ENCODE measurements at places on chromosomes 7 and 10.

GRCh38 chr10:86708068-86708782 is 39.9 kb downstream of the LDB3 start:
- DNase-seq = no peak

GRCh38 chr7:115110523-115110922 is 188.6 kb downstream of the MDFIC start:
- DNase-seq = no peak

DNA sequence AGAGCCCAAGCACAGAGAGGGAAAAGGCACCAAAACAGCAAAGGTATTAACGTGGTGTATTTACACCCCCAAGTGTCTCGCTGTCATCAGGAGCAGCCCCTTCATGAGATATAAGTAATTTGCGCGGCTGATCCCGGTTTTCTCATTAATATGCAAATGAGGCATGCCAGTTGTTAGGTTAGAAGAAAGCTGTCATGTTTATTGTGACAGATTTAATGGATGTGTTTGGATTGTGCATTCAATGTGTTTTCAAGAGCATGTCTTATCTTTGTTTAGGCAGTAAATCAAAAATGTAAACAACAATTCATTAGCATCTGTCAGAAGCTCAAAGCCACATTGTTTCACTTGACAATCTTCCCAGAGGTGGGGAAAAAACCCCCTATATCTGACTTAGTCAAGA is 56.5 kb upstream of the CTBP2 start:
- no peak for DNase-seq

- no peak for DNase-seq
These were observed 447.3 kb upstream of the GHITM start for GRCh38 chr10:83691791-83692596.

DNA sequence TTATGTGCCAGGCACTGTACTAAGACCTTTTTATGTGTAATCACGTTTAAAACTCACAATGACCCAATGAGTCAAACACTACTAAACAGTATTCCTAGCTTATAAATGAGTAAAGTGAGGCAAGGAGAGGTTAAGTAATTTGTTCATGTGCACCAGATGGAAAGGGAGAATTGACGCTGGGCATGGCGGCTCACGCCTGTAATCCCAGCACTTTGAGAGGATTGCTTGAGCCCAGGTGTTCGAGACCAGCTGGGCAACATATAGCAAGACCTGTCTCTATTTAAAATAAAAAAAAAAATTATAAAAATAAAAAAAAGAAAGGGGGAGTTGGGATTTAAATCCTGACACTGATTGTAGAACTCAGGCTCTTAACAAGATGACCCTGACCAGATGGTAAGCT is 46.7 kb upstream of the DLG5 start:
- no peak for DNase-seq

- no peak for DNase-seq
These were observed 48.5 kb downstream of the ZNF467 start for GRCh38 chr7:149724661-149725425.

DNA sequence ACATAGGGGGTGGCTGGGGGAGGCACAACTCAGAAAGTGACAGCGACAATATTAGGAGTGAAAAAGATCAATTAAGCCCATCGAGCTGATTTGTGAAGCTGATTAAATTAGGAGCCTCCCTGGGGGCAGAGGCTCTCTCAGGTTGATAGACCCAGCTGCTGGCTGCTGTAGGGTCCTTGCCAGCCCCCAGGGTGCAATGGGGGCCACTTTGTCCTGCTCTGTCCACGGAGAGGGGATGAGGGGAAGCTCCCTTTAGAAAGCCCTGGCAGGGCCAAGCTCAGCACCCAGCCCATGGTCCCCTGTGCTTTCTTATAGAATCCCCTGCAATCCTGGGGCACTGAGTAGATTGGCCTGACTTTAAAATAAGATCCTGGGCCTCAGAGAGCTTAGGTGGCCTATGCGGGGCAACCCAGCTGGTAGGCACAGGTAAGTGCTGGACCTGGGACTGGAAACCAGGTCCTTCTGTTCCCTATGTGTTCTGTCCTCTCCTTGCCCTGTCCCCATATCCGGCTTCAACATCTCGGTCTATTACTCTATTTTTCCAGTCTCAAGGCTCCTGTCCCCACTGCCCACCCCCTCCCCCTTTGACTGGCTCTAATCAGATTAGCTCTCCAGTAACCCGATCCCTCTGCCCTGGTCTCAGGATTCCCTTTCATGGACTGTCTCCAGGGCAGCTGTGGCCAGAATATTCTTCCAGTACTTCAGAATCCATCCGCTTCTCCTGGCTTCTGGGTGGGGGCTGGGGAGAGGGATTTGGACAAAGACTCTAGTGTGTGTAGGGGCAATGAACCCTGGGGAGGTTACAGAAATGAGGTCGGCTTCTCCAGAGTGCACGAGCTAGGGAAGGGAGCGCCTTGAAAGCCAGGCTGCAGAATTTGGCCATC is 259.6 kb downstream of the RPS24 start:
- DNase-seq = no peak

DNA sequence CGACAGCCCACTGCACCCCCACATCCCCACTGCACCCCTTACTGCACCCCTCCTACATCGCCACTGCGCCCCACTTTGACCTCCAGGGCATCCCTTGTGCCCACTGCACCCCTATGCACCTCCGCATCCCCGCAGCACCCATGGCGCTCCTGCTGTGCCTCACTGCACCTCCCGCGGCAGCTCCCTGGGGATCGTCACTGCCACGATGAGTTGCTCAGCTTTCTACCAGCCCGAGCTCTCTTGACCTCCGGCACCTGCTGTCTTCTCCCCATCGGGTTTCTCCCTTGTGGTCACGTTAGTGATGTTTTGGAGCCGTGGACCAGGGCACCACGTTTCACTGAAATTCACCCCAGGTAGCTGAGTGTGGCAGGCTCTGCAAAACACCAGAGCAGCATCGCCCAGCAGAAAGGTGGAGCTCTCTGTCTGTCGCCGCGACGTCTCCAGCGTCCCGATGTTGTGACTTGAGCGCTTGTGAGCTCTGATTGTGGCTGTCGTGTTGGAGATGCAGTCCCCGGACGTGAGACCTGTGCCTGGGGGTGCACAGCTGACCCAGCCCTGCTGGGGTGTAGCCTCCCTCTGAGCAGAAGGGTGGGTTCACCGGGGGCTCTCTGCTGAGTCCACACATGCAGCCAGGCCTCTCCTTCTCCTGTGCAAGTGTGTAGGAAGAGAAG is 147.7 kb downstream of the DNAJB6 start:
- no peak for DNase-seq

GRCh38 chr7:63054191-63054661 is 944.4 kb upstream of the ZNF722 start:
- DNase-seq = no peak

- no peak for DNase-seq
These were observed 40.2 kb downstream of the ARHGAP12 start for GRCh38 chr10:31888442-31888841.

DNA sequence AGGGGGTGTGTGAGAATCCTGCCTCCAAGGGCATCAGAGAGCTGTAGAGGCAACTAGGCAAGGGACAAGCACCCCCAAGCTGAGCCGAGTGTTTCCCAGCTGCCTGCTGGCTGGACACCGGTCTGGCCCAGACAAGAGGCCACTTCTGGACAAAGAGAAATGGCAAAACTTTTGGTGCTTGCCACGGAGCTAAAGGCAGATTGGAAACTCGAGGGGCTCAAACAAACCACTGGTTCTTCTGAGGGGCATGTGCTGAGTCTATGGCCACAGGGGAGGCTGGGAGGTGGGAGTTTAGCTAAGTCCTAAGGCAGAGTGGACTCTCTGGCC is 66.5 kb upstream of the INPP5A start:
- DNase-seq = no peak

DNA sequence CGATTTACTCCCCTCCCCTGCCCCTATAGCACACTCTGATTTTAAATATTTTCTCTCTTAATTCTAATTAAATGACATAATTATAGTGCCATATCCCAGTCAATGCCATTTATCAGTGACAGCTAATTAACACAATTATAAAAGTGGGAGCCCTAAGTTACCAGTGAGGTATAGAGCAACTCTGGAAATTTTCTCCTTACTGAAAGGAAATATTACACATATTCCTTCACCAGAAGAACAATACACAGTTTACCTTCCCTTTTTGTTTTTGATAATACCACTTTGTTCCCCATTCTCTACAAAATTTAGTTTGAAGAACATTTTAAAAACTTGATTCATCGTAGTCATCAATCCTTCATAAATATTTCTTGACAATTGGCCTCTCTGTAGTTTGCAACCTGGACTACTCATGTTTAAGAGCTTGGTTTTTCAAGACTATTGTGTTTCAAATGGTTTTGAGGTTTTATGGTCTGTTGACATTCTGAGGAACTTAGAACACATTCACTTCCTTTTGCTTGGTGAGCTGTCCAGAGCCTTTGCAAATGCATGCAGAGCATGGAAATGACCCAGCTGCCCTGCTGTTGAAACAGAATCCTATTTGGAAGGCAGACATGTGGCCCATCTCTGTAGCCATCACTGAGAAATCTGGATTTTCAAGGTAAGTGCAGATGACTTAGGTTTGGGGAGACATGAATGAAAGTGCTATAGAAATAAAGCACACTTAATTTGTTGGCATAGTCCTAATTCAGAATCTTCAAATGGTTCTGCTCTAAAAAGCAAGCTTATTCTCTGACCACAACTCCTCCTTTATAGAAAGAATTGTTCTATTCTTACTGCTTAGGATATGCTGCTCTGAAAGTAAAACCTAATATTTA is at the start of gene GPR141:
TSS of gene GPR141 (plus strand) at position 521 of the 875 bp plus-strand sequence. CDS start 56,628 bp downstream, outside the sequence.
- DNase-seq = no peak

- no peak for DNase-seq
These were observed 578.7 kb upstream of the NRP1 start for GRCh38 chr10:33913194-33913593.

DNA sequence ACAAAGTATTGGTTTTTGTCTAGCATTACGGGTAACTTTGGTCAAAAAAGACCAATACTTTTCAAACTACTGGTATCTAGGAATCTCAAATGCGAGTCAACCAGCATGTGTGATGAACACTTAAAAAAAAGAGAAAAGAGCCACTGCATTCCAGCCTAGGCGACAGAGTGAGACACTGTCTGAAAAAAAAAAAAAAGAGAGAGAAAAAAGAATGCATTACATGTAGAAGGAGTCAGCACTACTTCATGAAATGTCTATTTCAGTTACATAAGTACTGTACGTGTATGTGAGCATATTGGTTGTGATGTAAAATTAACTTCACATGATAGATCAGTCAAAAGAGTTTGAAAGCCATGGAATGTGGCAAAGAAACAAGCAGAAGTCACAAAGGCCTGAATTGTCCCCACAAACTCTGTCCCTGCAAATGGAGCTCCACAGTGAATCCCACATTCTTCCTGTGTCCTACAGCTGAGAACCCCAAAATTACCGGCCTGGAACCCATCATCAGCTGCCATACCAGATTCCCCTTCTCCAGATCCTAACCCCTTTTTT is 1.6 kb downstream of the DENND11 start:
- no peak for DNase-seq

DNA sequence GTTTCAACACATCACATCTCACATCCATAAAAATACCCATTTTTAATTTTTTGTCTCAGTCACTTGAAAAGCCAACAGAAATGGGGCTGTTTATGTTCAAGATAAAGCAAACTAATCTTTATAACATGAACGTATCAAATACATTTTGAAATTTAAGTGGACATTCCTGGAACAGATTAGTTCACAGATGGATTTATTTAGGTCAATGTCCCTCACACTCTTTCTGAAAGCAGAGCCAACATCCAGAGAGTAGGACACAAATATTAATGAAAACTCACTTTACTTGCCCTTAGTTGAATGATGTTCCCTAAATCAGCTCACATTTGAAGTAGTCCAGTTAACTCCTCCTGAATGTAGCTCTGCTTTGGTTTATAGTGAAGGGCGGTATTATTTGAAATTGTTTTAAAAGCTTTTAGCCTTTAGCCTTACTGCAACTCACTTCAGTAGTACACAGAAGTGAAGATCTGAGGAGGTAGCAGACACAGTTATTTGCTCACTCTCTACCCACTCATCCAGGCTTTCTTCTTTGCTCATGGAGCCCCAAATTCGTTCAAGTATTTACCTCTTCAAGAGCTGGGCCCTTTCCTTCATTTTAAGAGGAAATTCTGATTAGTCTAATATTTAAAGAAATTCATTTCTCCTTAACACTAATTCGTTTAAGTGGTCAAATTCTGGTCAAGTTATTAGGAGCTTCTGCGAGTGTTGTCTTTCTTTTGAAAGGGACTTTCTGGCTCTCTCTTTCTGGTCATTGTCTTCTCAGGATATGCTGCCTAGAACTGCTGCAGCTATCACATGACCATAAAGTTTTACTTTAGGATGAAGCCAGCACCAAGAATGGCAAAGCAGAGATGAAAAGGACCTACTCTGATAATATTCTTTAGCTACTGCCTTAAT is 180.6 kb upstream of the AGR3 start:
- no peak for DNase-seq

GRCh38 chr7:100726996-100727761 is 6.2 kb upstream of the ZAN start:
- no peak for DNase-seq

- DNase-seq = no peak
These were observed 2.7 kb downstream of the SND1 start for GRCh38 chr7:127654404-127655394.

DNA sequence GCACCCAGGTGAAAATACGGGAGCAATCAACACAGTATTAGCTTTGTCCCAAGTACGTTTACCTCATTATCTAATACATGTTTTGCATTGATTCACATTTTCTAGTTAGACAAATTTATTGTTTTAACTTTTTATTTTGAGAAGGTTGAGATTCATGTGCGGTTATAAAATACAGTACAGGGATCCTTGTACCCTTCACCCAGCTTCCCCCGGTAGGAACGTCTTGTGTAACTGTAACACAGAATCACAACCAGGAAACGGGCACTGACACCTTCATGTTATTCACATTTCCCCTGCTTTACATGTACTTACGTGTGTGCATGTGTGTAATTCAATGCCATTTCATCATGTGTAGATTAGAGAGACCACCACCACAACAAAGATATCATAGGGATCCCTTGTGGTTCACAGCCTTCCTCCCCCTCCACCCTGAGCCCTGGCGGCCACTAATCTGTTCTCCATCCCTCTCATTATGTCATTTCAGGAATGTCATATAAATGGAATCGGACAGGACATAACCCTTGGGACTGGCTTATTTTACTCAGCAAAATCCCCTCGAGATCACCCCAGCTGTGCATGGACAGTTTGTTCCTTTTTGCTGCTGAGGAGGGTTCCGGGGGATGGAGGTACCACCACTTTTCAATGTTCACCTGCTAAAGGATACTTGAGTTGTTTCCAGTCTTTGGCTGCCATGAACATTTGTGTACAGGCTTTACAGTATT is 46.5 kb upstream of the C10orf71 start:
- DNase-seq = no peak

GRCh38 chr10:120514035-120514620 is 57.1 kb downstream of the PLPP4 start:
- DNase-seq = no peak

GRCh38 chr10:30285970-30286369 is 63.1 kb downstream of the MTPAP start:
- no peak for DNase-seq

- DNase-seq = no peak
These were observed 13.6 kb downstream of the POR start for GRCh38 chr7:75928568-75928914.
